ENCODE measurements at places on chromosomes 12 and 14.
A peak's percentile ranks its signal among the peaks of the same experiment; 100 is the strongest.

DNA sequence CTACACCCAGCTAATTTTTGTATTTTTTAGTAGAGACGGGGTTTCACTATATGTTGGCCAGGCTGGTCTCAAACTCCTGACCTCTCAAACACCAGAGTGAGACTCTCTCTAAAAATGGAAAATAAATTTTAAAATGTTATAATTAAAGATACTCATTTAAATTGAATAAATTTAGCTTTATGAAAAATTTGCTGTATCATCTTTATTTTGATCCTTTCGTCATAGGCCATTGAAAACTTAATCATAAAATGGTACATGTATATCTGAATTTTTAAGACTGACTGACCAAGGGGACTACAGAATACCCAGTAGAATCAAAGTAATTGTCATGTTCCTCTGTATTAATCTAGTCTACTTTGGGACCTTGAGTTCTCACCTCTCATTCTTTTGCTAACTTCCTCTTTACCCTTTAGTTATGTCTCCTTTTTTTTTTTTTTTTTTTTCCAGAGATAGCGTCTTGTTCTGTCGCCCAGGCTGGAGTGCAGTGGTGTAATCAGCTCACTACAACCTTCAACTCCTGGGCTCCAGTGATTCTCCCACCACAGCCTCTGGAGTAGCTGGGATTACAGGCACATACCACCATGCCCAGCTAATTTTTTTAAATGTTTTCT is 9.5 kb downstream of the RAB5B start:
- DNase-seq, result no peak

GRCh38 chr12:57119294-57120085 is 8.3 kb upstream of the STAT6 start:
- no peak for DNase-seq

DNA sequence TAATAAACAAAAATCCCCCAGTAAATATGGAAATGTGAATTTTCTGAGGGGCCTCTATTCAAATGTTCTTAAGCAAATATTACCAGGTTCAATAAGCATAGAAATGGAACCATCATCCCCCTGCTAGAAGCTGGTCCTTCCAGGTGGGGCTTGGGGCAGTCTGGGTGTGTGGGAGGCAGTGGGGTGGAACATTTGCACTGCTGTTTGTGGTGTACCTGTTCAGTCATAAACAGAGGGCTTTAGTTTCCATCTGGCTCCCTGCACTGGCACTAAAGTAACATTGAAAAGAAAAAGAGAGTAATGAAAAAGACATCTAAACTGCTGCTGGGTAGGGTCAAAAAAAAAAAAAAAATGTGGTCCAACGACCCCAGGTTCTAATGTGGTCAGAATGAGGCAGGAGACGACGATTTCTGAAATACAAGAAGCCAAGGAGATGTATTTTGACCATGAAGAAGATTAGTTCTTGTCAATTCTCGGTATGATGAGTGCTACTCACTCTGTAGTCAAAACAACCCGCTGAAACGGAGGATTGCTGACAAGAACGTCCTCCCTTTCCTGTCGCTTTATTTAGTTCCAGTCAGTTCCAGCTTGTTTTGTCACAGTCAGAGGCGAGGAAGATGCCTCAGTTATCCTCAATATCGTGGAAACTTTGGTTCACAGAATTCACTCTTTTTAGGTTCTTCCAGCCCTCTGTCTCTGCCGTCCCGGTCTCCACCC is 44.2 kb upstream of the MANSC4 start:
- DNase-seq, result no peak

DNA sequence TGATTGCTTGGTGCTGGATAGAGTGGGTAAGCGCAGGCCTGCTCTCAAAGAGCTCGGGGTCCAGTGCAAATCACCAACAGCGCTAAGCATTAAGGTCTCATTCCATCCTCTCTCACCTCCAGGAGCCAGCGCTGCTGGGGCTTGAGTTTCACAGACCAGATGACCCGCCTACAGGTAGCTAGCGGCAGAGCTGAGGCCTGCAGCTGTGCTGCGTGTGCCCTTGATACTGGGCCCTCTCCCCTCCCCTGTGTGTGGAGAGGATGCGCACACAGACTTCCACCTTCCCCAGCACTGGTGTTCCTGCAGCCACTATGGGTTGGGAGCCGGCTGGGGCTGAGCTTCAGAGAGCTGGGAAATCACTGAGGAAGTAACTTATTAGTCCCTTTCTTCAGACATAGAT is 149.9 kb downstream of the CALM1 start:
- DNase-seq, result no peak

GRCh38 chr14:31480156-31480555 is 7.7 kb downstream of the GPR33 start:
- DNase-seq, result no peak

- DNase-seq, result peak; percentile 14
These were observed 1.3 kb downstream of the BBS10 start for GRCh38 chr12:76346798-76347420.
